NCI-H2029 (cell line): ENCODE measurements at places on chromosomes 2 and 18.

DNA sequence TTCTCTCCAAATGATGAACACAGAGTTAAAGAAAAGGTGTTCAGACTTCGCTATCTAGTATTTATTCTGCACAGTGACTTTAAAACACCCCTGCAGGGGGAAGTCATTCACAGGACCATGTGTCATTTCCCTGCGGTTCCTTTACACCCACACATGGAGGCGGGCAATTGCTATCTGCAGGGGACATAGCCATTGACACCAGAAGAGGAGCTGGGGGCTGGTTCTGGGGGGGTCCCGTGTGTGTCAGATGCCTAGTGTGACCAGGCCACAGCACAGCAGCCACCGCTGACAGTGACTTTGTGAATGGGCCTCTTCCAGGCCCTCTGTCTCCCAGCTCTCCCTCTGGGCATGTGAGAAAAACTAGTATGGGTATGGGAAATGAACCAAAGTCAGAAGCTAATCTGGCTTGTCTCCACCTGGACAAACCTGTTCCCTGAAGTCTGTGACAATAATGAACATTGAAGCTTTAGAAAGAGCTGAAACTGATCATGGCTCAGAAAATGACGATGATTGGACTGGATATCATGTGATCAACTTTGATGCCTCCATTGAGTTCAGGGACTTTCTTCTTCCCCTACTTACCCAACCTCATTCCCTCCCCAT, 7.5 kb upstream of the GBX2 start:
- DNase-seq: no peak

DNA sequence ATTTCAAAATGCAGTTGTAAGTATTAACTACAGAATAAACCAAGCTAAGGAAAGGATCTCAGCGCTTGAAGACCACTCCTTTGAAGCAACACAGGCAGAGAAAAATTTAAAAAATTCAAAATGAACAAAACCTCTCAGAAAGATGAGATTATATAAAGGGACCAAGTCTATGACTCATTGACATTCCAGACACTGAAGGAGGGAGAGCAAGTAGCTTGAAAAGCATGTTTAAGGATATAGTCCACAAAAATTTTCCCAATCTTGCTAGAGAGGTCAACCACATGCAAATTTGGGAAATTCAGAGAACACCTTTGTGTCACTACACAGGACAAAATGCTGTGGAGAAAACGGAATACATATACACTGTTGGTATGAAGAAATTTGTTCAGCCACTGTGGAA, 112.6 kb upstream of the MC4R start:
- DNase-seq: no peak

- no peak for DNase-seq
Measured at GRCh38 chr2:45765007-45765727, 113.7 kb downstream of the PRKCE start.

DNA sequence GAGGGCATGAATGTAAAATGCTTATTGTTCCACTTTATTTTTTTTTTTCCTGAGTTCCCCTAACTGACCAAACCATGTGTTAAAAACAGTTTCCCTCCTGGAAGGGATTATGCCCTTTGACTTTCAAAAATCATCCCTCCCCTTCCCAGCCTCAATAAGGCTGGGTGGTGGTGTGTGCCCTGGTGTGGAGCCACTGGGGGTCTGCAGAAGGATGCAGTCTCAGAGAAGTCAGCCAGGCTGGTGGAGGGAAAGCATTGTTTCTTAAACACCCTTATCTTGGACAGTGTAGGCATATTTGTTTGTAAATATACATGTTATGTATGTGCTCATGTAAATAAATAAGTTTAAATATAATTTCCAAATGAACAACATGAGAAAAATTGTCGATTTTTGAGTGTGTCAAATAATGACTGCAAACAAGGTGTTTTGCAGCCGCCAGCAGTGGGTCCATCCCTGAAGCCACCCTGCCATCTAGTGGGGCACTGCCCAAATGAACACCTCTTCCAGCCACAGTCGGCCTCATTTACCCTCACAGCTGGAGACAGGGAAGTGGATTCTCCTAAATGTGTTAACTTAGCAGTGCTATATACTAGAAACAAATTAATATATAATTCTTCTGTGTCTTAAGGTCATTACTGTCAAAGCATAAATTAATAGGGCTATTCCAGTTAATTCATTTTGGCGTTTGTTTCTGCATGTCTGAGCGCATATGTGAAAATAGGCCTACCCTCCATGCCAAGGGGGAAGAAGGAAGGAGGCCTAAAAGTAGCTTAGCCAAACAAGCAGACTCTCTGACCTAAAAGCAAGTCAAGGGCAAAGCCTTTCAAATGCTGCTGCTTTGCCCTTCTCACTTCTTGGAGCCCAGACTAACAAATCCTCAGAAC, 209.6 kb upstream of the PIK3C3 start:
- peak; percentile 28 for DNase-seq

GRCh38 chr2:164609790-164610189, 11.5 kb downstream of the GRB14 start:
- DNase-seq: no peak

- DNase-seq: no peak
Measured at GRCh38 chr2:239201884-239202283, 198.9 kb downstream of the HDAC4 start.

GRCh38 chr2:57549642-57550102, 496.9 kb upstream of the VRK2 start:
- DNase-seq: peak; percentile 26

DNA sequence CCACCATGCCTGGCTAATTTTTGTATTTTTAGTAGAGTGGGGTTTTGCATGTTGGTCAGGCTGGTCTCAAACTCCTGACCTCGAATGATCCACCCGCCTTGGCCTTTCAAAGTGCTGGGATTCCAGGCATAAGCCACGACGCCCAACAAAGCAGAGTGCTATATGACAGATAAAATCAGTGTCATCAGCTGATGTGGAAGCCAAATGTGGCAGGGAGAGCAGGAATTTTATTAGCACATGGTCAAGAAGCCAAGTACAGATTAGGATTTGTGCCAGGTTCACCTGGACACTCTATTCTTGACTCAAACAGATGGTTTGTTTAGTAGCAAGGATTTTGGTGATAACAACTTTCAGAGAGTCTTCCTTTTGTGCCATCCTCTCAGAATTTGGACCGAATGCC, 62.7 kb downstream of the LCLAT1 start:
- no peak for DNase-seq

DNA sequence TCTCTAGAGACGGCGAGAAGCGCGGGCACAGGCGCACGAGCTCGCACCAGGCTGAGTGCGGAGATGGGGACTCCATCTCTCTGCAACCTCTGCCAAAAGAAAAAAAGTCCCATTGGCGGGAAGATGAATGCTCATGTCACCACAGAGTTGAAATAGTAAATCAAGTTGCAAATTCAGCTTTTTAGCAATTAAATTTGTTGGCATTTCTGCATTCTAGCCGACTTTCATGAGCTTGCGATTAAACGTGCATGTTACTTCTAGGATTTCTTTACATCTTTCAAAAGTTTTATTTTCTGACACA, 588 bp downstream of the CHAC2 start:
- peak; percentile 4 for DNase-seq

DNA sequence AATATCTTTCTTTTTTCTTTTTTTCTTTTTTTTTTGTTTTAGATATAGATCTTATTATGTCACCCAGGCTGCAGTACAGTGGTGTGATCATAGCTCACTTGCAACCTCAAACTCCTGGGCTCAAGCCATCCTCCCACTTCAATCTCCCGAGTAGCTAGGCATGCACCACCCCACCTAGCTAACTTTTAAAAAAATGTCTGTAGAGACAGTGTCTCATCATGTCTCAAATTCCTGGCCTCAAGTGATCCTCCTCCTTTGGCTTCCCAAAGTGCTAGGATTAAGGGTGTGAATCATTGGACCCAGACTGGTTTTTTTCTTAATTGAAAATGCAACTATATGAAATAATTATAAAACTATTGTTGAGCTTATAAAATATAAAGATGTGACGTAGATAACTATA, 9.8 kb upstream of the ZCCHC2 start:
- no peak for DNase-seq

DNA sequence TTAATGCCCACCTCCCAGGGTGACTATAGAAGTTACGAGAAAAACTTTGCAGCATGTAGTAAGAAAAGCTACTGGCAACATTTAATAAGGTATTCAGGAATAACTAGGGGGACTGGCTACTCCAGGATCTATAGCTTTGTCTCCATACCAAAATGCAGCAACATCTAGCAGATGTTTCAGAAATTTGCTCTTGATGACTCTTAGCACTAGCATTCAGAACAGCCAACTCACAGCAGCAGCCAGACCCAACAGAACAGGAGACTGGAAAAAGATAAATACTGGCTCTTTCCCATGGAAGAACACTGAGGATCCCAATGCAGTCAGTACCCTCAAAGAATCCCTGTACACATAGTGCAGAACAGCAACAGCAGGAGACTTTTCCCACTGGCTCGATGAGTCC, 105.0 kb downstream of the PRKRA start:
- DNase-seq: no peak

DNA sequence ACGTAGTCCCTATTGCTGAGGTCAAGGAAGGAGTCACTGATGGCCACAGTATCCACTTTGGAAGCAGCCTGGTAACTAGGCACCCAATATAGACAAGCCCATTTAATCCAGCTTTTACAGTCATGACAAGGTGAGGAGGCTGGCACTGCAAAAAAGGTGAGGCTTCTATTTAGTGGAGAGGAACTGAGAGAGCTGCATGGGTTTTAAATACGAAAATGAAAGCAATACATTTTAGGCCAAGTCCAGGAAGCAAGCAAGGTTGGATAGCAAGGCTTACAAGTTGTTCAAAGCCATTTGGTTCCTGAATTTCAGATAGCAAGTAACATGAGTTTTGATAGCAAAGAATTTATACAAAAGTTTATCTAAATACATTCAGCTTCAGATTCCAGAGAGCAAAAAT, 80.4 kb downstream of the SGPP2 start:
- DNase-seq: no peak

- peak; percentile 80 for DNase-seq
Measured at GRCh38 chr2:96832754-96833507, 10.9 kb downstream of the ANKRD23 start.

DNA sequence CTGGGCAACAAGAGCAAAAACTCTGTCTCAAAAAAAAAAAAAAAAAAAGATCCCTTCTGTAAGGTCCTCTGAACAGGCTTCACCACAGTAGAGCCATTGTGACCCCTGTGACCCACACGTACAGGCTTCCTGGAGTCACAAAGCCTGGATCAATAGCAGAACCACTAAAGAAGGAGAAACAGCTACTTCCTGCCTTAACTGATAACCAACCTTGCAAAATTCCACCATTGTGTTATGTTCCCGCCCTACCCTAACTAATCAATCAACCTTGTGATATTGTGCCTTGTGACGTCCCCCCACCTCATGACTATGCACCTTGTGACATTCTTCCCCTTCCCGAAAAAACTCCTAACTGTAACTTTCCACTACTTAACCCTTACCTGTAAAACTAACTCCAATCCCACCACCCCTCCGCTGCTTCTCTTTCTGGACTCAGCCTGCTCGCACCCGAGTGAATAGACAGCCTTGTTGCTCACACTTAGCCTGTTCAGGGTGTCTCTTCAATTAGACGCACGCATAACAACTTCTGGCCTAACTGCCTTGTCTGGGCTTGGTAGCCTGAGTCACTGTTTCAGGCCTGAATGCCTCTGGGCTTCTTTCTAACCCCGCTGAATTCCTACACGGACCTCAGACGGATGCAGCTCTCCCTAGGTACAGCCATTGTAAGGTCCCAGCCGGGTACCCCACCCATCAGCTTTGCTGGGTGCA, 13.9 kb downstream of the SCYGR8 start:
- no peak for DNase-seq
